ENCODE measurements at places on chromosomes 2 and 18. TPM values are rescaled to one million over a fixed set of nuclear protein-coding genes. Genes with fewer than 3 reads are reported as not detected.

DNA sequence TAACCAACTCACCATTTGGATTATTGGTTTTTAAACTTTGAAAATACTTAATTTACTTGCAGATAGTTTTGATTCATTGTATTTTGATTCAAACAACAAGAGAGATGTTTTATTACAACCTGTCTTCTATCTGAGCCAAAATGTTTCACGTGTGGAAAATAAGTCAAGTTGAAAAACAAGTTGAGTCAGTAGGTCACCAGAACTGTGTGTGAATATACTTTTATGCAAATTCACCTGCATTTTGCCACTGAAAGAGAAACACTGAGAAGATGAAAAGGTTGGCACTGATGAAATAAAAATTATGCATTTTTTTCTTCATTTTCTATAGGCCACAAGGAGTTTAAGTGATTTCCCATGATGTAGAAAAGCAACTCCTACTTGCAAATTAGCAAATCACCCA, 68.3 kb downstream of the ICOS start:
- no peaks in the 10 kb centered on the region for H3K27me3 ChIP-seq
- H3K4me3 ChIP-seq = no peak overlapping the region
- H3K27ac ChIP-seq = no peak overlapping the region
- H3K36me3 ChIP-seq = no peaks in the 10 kb centered on the region

GRCh38 chr2:105797298-105797819, 52.6 kb downstream of the NCK2 start:
- H3K36me3 ChIP-seq = no peaks in the 10 kb centered on the region
- peaks cover 74% of the 10 kb centered on the region for H3K4me1 ChIP-seq
- DNase-seq = no peak
- H3K4me3 ChIP-seq = peak overlapping the region; percentile 23

DNA sequence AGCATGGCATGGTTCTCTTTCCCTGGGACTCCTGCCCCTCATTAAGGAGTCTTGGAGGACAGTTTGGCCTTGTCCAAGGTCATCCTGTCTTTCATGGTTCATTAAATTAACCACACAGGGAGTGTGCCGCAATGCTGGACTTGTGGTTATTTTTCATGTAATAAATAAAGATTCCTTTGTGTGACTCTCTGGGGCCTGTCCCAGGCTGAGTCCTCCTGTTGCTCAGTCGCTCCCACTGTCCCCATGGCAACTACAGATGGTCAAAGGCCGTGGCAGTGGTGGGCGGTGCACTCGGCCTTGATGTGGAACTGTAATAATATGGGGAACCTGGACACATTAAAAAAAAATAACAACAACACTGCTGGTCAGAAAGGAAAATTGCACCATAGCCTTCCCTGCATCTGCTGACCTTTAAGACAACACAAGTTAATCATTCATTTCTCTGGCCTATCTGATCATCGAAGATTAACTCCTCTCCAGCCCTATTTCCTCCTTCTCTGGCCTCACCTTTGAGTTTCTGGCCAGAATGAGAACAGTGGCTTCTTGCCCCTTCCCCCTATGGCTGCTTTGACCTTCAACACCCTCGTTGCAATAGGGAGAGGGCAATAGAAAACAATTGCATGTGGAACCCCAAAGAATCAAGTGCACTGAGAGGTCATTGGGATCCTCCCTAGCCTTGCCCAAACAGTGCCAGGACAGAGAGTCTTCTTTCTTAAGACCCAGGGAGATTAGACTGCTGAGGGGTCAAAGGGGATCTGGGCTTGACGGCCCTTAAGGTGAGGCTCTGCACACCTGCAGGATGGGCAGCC, 44.7 kb downstream of the PSD4 start:
- H3K4me3 ChIP-seq = no peak overlapping the region
- no peaks in the 10 kb centered on the region for H3K36me3 ChIP-seq
- no peak for DNase-seq

DNA sequence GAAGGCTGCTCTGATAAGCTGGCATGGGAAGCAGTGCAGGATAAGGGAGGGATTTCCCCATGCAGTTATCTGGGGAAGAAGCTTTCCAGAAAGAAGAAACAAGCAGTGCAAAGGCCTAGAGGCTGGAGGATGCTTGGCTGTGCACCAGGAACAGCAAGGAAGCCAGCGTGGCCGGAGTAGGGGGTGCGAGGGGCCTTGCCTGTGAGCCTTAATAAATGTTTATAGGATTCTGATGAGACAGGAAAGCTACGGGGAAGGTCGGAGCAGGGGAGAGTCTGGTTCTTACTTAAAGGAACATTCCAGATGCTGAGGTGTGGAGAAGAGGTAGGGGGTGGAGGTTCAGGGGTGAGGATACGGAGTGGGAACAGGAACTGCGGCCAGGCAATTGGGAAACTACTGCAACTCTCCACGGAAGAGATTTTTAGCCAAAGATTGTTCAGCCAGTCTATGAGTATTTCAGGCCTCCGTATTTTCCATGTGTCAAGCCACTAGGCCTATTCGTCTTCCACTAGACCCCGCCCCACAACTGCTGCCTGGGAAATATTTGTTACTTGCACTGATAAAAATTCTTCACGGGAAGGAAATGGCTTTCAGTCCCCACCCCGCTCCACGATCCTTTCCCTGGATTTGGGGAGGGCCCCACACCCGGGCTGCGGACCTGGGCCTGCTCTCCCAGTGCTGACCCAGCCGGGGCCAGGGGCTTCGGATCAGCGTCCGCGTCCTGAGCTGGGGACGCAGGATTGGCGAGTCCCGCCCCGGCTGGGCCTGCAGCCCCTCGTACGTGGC, 516 bp downstream of the EIF2AK2 start:
- H3K4me1 ChIP-seq = peaks cover 13% of the 10 kb centered on the region
- H3K36me3 ChIP-seq = no peaks in the 10 kb centered on the region
- H3K4me3 ChIP-seq = peak overlapping the region; percentile 95
- no peak for DNase-seq
- peak overlapping the region; percentile 82 for H3K27ac ChIP-seq

DNA sequence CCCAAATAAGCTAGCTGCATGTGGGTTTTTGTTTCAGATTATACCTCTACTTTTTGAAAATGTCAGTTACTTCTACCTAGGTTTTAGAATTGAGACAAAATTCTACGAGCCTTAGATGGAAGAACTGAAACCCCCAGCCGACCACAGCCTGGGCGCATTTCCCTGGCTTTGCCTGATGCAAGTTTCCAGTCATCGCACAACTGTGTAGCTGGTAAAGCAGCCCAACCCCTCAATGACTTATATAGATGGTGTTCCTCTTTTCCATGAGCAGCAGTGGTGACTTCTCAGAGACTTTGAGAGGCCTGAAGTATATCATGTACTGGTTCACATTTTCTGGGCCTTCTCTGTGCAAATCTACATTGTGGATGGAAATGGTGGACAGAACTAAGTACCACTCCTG, 515.4 kb upstream of the RAB6C start:
- H3K27ac ChIP-seq = no peak overlapping the region
- no peaks in the 10 kb centered on the region for H3K36me3 ChIP-seq
- no peak overlapping the region for H3K4me3 ChIP-seq
- DNase-seq = no peak

DNA sequence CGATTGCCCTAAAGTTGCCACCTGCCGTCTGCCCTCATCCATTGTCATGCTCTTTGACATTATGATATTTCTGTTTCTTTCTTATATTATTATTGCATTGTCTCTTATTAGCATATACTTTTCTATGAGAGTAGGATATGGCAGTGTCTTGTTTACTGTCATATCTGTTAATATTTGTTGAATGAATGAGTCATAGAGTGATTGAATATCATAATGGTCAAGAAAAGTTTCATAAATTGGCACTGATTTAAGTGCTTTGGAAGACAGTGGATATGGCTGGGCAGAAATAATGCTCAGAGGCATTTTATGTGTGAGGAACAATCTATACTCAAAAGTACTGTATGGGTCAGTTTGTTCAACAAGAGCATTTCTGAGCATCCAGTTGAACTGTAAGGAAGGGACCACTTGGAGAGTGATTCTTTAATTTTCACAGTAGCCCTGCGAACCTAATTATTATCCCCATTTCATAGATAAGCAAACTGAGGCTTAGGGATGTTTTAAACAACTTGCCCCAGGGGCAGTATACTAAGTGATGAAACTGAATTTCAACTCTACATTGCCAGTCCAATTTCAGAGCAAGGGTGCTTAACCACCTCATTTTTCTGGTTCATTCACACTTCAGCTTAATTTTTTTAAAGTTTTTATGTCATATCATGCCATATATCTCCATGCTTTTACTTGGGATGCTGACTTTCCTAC, 175.5 kb upstream of the FOSL2 start:
- H3K27ac ChIP-seq = no peak overlapping the region
- H3K4me3 ChIP-seq = no peak overlapping the region
- H3K27me3 ChIP-seq = no peaks in the 10 kb centered on the region
- no peaks in the 10 kb centered on the region for H3K4me1 ChIP-seq
- no peaks in the 10 kb centered on the region for H3K36me3 ChIP-seq

DNA sequence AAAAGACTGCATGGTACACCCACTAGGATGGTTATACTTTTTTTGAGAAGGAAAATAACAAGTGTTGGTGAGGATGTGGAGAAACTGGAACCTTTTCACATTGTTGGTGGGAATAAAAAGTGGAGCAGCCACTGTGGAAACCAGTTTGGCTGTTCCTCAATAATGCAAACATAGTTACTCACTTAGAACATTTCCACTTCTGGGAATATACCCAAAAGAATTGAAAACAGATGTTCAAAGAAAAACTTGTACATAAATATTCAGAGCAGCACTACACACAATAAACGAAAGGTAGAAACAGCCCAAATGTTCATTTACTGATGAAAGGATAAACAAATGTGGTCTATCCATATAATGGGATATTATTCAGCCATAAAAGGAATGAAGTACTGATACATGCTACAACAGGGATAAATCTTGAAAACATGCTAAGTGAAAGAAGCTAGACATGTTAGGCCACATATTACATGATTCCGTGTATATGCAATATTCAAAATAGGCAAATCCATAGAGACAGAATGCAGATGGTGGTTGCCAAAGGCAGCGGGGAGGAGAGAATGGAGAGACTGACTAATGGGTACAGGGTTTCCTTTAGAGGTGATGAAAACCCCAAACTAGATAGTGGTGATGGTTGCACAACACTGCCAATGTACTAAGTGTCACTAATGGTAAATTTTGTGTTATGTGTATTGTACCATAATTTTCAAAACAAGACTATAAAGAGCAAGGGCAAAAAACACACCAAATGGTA, 20.9 kb upstream of the LMAN1 start:
- H3K27me3 ChIP-seq = no peaks in the 10 kb centered on the region
- H3K4me3 ChIP-seq = no peak overlapping the region
- no peaks in the 10 kb centered on the region for H3K36me3 ChIP-seq
- no peaks in the 10 kb centered on the region for H3K4me1 ChIP-seq
- no peak overlapping the region for H3K27ac ChIP-seq

DNA sequence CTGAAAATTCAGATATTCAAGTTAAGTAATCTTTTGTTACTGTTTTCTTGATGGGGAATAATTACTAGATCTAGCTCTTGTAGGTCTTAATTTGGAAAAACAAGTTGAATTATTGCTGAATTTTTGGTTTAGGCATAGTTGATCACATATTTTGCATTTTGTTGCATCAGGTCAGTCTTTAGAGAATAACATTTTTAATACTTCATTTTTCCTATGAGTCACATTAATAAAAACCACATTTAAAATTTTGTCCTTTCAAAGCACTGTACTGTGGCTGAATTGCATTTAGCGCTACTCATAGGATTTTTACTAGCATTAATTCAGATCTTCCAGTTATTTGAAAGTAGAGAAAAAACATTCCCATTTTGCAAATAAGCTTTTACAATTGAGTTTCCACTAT, 23.2 kb downstream of the MAP4K4 start:
- H3K4me1 ChIP-seq = peaks cover 15% of the 10 kb centered on the region
- no peak overlapping the region for H3K27ac ChIP-seq
- no peaks in the 10 kb centered on the region for H3K27me3 ChIP-seq
- DNase-seq = no peak
- no peaks in the 10 kb centered on the region for H3K36me3 ChIP-seq

DNA sequence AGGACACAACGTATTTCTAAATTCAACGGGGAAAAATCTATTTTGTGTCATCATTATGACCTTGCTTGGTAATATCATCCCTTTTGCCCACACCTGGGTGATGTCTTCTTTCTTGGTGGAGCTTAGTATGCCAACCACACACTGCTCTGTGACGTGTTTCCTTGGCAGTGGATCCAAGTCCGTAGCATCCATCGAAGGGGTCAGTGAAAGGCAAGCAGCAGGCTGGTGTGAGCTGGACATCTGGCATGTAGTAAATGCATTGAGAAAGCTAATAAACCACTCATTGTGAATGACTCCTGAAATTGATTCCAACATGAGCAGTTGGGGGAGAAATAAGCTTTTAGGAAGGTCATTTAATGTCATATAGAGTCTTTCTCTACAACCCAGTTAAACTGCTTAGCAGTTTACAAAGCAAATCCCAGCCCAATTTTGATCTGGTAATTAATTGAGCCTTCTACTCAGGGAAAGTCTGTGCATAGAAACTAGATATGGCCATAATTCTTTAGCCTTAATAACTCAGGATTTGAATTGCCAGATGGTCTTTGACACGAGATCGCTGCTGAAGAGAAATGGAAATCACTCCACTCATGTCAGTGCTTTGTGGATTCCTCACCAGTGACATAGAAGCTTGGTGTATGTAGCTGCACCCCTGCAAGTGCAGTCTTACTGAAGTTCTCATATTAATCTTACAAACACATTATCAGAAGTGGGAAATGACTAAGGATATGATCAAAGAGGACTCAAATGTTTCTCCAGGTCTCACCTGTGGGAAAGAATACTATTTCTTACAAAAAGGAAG, 494.8 kb downstream of the CMPK2 start:
- H3K27ac ChIP-seq = no peak overlapping the region
- H3K4me3 ChIP-seq = no peak overlapping the region
- no peaks in the 10 kb centered on the region for H3K36me3 ChIP-seq
- no peaks in the 10 kb centered on the region for H3K27me3 ChIP-seq

GRCh38 chr18:78768656-78769501, 210.7 kb upstream of the SALL3 start:
- DNase-seq = no peak
- no peaks in the 10 kb centered on the region for H3K27me3 ChIP-seq
- no peaks in the 10 kb centered on the region for H3K36me3 ChIP-seq
- no peak overlapping the region for H3K4me3 ChIP-seq

GRCh38 chr2:224876522-224876921, 160.4 kb upstream of the CCDC195 start:
- peaks cover 8% of the 10 kb centered on the region for H3K4me1 ChIP-seq
- DNase-seq = no peak
- no peak overlapping the region for H3K27ac ChIP-seq
- H3K27me3 ChIP-seq = no peaks in the 10 kb centered on the region

- no peak for DNase-seq
- H3K27ac ChIP-seq = peak overlapping the region; percentile 94
- H3K4me1 ChIP-seq = peaks cover 21% of the 10 kb centered on the region
- no peaks in the 10 kb centered on the region for H3K27me3 ChIP-seq
These were observed 3.1 kb downstream of the KCNE4 start for GRCh38 chr2:223055140-223055539.

CRACDL gene
- 1.9 TPM for total RNA-seq

SOS1 gene
- total RNA-seq = 29.8 TPM

CDK15 gene
- total RNA-seq = 8.3 TPM

SMYD1 gene
- total RNA-seq = not detected

NTSR2 gene
- not detected for total RNA-seq

HOXD12 gene
- total RNA-seq = not detected

LOXHD1 gene
- 0.27 TPM for total RNA-seq

TRIM43 gene
- total RNA-seq = not detected

CNDP1 gene
- not detected for total RNA-seq

ALPG gene
- total RNA-seq = not detected

TUBA3D gene
- not detected for total RNA-seq

SCYGR4 gene
- total RNA-seq = not detected

All from thoracic aorta (tissue), 2 donors.